CD4-positive, alpha-beta T cell treated with Interleukin-4 for 1 hour (primary cell): ENCODE measurements at places on chromosomes 12 and 14.

DNA sequence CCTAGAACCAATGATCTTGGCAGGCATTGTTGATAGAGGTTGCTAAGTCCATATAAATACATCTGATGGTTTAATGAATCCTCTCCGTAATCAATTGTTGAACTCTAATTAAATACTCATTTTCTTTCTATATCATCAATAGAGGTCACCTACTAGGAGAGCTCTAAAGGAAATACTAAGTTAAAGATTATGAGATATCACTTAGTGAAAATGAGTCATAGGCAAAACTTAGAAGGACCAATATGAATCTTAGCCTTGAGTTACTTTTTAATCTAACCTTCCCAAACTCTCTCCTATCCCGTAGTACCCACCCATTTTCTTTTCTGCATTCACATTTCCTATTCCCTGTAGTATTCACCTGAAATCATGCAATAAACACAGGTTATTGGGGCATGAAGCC lies 50.2 kb downstream of the MBIP start:
- no peak for DNase-seq

GRCh38 chr12:25469368-25469767 lies 83.7 kb downstream of the LMNTD1 start:
- DNase-seq, result no peak

- DNase-seq, result peak; percentile 18
Observed at GRCh38 chr14:50396631-50397389, at the start of gene CDKL1. TSS of gene CDKL1 (minus strand) at chr14:50396881. CDS start at chr14:50395868, 1,013 bp downstream.

DNA sequence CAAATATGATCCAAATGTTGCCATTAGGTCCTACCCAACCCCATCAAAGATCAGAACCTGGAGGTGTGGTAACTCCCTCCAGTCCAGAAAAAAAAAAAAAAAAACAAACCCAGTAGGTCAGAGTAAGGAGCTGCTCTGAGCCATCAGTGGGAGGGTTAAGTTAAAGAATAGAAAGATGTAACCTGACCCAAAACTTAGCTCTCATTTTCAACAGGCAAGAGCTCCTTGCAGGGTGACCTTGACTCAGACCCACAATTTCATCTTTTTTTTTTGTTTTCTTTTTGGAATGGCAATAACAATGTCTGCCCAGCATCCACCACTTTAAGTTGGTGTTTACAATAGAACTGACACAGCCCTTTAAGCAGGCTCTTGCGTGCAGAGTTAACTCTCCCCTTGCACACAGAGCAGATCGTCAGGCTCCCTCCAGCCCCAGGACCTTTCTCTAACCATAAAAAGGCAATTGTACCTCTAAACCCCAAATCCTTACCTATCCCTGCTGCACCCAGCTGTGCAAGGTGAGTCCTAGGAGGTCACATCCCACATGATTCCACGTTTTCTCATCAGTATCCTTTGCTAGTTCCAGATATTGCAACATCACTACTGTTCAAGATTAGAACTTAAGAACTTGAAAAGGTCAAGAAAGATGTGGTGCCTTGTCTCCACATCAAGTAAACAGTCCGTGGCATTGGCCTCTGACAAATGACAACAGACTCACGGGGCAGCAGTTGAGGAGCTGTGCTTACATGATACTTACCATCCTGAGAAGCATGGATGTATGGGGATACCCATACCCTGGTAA lies 178.6 kb upstream of the EEA1 start:
- DNase-seq, result no peak

- DNase-seq, result no peak
Observed at GRCh38 chr14:71139294-71139946, 232.2 kb downstream of the PCNX1 start.

- DNase-seq, result no peak
Observed at GRCh38 chr14:35506927-35507326, 27.0 kb upstream of the INSM2 start.

DNA sequence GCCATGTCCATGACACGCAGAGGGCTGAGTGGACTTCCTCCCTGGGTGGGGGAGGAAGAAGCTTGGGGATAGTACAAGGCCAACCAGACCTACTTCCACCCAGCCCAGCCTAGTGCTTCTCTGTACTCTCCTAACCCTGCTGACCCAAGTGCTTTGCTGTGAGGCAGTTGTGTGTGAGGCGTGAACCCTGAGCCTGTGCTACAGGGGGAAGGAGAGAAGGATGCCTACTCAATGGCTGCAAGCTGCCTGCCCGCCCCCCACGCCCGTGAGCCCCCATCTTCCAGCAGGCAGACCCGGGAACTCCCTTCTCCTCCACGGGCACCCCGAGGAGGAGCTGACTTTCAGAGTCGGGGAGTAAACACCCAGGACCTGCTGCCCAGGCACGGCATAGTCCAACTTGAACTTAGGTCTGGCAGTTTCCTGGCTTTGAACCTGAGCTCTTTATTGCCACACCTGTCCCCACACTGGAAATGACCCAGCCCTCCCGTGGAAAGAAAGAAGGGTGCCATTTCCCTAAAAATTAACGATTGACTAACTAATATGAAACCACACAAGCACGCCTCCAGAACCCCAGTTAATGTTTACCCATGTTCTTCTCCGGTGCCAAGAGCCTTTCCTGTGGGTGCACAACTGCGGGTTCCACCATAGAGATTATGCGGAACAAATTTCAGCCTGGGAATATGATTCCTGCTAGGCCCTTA lies 10.8 kb downstream of the ALDH2 start:
- peak; percentile 42 for DNase-seq

- peak; percentile 49 for DNase-seq
Observed at GRCh38 chr14:69719501-69719951, 47.4 kb upstream of the SRSF5 start.

DNA sequence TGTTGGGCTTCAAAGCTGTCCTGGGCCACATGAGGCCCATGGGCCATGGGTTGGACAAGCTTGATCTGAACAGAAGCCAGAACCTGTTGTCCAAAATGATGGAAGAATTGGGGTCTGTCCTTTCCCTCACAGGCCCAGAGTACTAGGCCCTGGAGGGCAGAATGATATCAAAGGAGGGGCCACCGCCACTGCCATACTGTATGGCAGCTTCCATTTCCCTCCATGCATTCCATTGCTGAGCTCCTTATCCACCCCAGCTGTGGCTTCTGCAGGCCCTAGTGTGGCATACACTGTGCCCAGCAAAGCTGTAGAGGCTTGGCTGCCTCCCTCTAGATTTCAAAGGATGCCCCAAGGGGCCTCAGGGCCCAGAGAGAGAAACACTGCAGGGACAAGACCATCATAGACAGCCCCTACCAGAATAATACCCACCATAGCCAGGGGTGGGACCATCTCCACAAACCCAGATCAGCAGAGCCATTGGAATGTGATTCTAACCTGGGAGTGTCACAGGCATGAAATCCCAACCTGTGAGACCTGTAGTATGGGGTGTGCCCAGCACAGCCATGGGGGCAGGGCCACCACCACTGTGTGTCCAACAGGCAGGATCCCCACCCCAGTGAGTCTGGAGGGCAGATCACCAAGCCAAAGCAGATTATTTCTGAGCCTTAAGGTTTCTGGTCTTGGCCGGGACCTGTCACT lies 61.4 kb upstream of the BEGAIN start:
- DNase-seq, result no peak

GRCh38 chr12:41514907-41515306 lies 326.8 kb downstream of the PDZRN4 start:
- DNase-seq, result no peak

DNA sequence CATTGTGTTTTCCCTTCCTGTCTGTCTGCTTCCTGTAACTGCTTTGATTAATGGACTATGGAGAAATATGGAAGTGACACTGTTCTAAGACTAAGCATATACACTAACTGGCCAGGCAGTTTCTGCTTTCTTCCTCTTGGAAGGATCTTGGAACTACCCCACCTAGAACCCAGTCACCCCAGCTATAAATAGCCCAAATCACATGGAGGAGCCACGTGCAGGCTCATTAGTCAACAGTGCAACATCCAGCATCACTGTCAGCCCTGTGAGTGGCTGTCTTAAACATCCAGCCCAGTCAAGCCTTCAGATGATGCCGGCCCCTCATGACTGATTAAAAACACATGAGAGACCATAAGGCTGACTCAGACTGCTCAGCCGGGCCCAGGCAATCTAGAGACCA lies 39.2 kb downstream of the BCAT1 start:
- DNase-seq, result peak; percentile 70

- no peak for DNase-seq
Observed at GRCh38 chr12:52417740-52418139, 11.6 kb upstream of the KRT82 start.

DNA sequence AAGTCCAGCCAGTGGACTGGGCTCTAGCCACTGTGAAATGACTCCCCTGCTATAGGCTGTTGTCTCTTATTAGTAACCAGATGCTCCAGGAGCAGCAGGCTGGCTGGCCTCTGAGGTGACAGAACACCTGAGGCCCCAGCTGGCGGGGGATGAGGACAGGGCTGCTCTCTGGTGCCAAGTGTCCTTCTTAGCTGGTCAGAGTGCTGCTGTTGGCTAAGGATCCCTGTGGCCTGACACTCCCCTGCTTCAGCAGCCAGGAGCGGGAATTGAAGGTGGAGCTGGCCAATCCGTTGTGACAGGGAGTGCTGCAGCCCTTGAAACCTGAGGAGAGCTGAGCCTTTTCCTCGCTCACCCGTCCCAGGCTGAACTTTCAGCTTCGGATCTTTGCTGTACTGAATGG lies 30.7 kb downstream of the TMEM229B start:
- DNase-seq, result no peak

DNA sequence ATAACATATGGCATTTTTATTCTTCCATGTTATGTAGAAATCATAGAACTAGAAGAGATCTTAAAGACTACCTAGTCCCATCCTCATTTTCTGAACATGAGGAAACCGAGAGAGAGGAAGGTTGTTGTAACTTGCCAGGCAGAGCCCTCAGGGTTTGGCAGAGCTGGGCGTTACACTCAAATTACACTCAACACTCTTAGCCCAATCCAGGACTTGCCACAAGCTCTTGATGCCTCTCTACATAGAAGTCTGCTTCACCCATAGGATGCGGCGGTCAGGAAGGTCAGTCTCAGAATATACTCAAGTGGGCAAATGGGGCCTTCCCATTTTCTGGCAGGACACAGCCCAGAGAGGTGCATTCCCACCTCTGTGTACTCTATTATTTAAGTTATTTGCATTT lies 208.1 kb downstream of the ZFP36L1 start:
- no peak for DNase-seq

GRCh38 chr14:36773558-36773957 lies 111.9 kb downstream of the PAX9 start:
- no peak for DNase-seq

GRCh38 chr14:73833034-73833433 lies 18.6 kb upstream of the PTGR2 start:
- no peak for DNase-seq

DNA sequence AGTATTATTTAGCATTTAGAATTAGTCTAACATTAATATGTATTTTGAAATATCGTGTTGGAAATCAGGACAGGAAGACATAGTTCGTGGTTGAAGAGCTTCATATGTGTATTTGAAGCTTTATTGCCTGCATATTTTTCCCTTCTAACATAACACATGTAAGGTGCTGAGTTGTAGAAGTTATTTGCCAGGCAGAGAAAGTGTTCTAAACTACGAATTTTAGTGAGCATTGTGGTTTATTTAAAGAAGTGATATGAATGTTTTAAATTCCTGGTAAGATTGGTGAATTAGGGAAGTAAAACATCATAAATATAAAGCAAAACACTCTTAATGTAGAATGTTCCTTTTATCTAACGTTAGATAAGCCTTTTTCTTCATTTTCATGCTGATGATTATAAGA lies 2.5 kb downstream of the RASSF3 start:
- DNase-seq, result no peak

- DNase-seq, result no peak
Observed at GRCh38 chr14:70666361-70666686, 24.6 kb downstream of the TTC9 start.

- DNase-seq, result no peak
Observed at GRCh38 chr14:34355584-34356263, 106.3 kb downstream of the SPTSSA start.

DNA sequence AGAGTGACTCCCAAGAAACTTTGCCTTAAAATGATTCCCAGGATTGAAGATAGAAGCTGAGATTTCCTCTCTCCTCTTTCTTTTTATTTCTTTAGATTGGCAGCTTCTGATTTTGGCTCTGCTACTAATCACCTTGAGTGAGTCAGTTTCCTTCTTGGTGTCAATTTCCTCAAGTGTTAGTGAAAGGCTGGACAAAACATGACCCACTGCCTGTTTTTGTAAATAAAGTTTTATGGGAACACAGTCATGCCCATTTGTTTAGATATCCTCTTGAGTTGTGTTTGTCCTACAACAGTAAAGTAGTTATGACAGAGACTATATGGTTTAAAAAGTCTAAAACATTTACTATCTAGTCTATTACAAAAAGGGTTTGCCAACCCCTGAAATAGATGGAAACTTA lies 227.2 kb upstream of the TBX3 start:
- no peak for DNase-seq

- no peak for DNase-seq
Observed at GRCh38 chr12:20150835-20151422, 217.4 kb upstream of the PDE3A start.

GRCh38 chr14:100536721-100537445 lies 50.3 kb downstream of the BEGAIN start:
- DNase-seq, result no peak
